ENCODE measurements at places on chromosomes 11 and 22.

- DNase-seq: no peak
Observed at GRCh38 chr11:65501186-65501471, 2.3 kb downstream of the MALAT1 start.

DNA sequence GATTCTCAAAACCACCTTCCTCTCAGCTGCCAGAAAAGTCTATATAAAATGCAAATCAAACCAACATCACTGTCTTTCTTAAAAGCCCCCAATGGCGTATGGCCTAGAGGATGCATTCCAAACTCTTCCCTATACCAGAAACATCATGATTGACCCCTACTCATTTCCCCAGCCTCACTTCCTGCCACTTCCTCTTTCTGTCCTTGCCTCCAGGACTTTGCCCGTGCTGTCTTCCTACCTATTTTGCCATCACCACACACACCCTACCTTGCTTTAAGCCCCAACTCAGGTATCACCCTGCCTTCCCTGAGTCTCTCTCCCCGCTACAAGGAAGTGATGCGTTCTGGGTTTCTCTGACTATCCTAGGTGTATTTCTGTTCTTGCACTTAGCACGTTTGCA is 8.1 kb downstream of the POU2AF2 start:
- no peak for DNase-seq

DNA sequence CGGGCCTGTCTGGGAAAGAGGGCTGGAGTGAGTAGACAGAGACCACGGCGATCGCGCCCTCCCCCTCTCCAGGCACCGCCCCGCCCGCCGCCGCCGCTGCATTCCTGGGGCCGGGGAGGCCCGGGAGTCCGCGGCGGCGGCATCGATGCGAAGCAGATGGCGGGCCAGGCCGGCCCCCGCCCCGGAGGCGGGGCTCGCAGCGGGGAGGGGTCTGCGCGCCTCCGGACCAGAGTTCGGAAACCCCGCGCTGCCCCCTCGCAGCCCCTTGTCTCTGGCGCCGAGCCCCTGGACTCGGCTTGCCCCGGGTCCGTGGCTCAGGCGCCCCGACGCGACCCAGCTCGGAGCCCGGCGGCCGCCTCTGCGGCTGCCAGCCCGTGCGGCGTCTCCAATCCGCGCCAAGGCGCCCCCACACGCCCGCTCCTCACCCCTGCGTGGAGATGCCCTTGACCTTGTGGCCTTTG is 1.3 kb downstream of the SCARF2 start:
- DNase-seq: no peak

DNA sequence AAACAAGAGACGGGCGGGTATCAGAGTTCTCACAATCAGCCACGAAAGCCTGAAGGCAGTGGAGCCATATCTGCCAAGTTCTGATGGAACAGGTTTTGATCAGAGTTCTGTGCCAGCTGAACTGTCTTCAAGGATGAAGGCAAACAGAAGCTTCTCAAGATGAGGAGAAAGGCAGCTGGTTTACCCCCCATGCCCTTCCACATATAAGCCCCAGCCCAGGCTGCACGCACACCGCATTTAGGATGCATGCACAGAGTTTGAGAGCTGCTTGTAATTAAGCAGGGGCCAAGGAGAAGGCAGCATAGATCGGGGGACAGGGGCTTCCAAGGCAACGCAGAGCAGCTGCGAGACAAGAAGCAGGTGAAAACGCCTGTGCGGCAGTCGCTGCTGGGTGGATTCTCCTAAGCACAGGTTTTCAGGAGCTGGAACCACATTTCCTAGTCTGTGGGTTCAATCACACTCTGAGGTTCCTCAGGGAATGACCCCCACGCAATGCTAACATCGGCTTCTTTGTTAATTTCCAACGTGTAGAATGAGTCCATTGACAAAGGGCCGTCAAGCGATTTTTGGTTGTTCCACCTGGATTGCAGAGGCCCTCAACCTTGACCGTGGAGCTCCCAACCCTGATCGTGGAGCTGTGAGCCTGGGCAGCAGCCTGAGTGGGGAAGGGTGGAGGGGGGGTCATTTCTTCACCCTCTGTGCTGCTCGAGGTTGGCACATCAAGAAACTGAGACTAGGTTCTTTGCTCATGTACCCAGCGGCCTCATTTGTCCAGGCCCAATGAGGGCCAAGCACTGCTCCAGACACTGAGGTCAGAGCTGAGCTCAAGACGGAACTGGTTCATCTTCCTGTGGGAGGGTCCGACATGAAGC is 81.7 kb upstream of the SHISAL1 start:
- DNase-seq: no peak

DNA sequence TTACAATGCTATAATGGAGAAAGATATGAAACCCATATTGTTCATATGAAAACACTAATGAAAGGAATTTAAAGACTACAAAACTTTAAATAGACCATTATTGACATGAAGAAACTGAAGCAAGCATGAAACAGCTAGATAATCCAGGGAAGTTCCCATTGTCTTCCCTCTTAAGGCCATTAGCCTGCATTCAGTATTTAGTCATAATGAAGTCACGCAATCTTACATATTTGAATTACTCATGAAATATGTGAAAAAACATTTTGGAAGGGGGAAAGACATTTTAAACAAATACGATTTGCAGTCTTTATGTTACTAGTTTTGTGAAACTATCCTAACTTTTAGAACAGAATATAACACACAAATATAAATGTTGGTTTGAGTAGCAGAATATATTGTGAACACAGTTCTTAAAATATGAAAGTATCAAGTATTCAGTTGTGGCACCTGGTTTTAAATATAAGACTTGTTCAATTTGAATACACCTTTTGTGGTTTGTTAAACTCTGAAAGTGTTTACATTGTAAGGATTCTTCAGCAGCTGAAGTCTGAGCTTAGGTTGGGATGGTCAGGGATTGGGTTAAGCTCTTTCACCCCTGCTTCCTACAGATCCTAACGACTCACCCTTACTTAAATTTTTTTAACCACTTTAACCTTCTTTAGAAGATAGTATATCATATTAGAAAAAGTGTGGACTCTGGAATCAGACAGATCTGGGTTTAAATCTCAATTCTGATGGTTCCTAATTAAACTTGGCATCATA is 500.3 kb upstream of the TENM4 start:
- no peak for DNase-seq

DNA sequence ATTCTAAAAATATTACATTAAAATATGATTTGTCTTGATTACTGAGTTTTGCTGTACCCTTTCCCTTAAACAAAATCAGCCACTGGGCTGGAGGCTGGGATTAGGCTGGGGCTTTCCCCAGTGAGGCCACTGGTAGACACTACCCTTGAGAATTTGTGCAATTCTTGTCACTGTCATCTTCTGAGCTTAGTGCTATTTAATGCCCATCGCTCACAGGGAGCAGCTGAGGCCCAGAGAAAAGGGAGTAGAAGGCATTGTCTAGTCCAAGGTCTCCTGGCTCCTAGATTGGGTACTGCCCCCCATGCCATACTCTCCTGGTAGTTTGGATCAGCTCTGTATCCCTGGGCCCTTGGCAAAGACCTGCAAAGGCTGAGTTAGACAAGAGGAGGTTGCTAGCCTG is 6.7 kb downstream of the CHRM1 start:
- no peak for DNase-seq

DNA sequence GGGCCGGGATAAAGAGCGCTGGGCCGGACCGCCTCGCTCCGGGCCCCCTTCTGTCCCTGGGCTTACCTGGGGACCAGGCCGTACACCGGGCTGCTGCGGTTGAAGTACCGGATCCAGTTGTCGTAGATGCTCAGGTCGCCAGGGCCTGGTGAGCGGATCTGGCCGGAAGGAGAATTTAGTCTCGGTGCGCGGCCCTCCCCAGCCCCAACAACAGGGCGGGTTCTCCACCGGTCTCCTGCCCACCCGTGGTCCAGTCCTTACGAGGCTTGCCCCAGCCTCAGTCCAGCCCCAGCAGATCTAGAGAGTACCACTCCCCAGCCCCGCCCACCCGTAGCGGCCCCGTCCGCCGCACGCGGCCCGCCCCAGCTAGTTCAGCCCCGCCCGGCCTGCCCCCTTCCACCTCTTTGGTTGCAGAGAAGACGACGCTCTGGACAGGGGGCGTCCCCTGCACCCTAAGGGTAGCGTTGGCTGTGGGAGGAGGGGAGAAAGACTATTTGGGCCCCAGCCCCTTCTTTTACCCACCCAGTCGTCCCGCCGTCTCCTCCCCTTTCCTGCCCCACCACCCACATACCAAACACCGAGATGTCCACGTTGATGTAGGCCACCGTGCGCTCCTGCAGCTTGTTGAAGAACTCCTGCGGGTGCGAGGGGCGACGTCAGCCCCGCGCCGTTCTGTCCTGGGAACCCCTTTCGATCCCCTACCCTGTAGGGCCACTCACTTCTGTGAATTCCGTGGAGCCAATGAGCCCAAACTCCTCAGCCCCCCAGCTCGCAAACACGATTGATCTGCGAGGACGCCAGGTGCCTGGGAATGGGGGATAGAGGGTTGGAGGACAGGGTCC is 6.8 kb downstream of the SAC3D1 start:
- DNase-seq: no peak

DNA sequence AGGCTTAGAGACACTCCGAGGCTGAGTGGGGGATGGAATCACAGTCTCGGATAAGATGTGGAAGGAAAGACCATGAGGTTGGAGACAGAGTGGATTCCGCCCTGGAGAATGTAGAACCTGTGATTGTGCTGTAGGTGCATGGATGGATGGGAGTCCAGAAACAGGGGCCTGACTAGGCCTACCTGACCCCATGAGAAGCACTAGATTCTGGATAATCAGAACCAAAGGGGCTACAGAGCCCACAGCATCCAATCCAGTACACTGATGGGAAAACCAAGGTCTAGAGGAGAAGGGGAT is 32.3 kb upstream of the FCHSD2 start:
- no peak for DNase-seq

DNA sequence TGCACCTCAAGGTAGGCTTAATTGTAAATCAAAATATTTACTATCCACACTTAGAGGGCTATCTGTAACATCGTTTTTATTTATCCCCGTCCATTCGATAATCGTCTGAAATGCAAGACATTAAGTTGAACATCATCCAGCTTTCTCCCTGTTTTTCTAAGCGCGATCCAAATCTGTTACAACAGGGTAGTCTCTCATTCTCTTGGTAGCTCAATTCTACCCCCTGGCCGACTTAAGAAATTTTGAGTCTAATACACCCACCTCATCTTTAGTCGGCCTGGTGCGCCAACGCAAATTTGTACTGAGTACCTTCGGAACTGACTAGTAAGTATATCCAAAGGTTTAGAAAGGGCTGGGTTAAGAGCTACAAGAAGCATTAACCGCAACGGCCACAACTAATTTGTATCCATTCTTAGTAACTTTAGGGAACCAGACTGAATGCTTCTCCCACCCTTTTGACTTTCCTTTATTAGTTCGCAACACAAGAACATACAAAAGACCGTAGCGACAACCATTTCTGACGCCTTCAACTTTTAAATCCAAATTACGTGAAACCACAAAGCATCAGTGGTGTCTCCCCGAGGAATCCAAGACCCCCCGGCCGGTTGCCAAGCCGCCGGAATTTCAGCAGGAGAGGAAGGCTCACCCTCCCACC is 1.0 kb upstream of the ZNF143 start:
- DNase-seq: no peak

DNA sequence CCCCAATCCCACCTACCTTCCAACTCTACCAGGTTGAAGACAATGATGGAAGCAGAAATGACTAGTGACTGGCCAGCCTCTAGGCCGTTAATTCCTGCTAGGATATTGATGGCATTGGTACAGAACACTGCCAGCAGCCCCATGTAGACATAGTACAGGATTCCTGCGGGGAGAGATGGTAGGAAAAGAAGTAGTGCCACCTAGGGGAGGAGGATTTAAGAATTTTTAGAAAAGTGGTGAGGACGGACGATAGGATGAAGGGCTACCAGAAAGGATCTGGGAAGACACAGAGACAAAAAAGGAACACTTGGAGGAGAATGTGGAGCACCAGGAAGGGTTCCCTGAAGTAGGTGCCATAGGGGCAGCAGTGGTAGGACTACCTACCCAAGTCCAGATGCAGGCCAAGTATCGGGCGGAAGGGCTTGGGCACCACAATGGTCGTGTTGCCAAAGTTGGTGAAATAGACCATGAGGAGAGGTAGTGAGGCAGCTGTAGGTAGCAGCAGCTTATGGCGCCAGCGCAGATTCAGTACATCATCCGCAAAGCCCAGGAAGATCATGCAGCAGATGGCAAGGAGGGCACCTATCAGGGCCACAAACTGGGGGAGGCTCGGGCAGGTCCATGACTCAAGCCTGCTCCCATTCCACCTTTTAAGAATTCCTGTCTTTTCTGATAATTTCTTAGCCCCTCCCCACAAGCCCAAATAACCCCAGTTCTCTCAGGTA is 1.2 kb downstream of the DPAGT1 start:
- DNase-seq: no peak

GRCh38 chr11:1862588-1863351 is 9.9 kb downstream of the LSP1 start:
- DNase-seq: no peak

GRCh38 chr11:810040-810567 is 337 bp downstream of the RPLP2 start:
- DNase-seq: no peak

GRCh38 chr22:34102633-34103032 is 182.4 kb upstream of the LARGE1 start:
- no peak for DNase-seq

GRCh38 chr11:112024178-112024772 is 933 bp upstream of the DLAT start:
- no peak for DNase-seq

DNA sequence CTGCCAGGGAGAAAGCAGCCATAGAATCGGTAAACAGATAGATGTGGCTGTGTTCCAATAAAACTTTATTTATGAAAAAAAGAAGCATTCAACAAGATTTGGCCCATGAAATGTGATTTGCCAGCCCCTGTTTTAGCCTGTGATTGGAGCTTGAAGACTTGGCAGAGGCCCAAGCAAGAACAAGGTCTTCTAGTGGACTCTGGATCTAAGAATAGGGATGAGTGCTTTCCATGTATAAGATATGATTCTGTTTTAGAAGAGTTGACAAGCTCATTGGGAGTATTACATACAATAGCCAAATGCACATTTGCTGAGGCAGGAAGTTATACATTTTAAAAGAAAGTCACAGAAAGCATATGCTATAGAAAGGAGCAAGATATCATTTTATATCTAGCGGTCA is 175.6 kb upstream of the LUZP2 start:
- no peak for DNase-seq
